ENCODE measurements at places on chromosomes 4 and X. TPM values are rescaled to one million over a fixed set of nuclear protein-coding genes. Genes with fewer than 3 reads are reported as not detected.

The BEND2 gene
- not detected for total RNA-seq

GRCh38 chrX:23783589-23784469 lies 856 bp downstream of the SAT1 start:
- peak overlapping the region; percentile 88 for H3K4me3 ChIP-seq
- DNase-seq: no peak
- peaks cover 30% of the 10 kb centered on the region for H3K36me3 ChIP-seq
- H3K4me1 ChIP-seq: peaks cover 37% of the 10 kb centered on the region
- H3K27me3 ChIP-seq: no peaks in the 10 kb centered on the region

- H3K27ac ChIP-seq: no peak overlapping the region
- no peak overlapping the region for H3K4me3 ChIP-seq
- H3K27me3 ChIP-seq: no peaks in the 10 kb centered on the region
- no peaks in the 10 kb centered on the region for H3K4me1 ChIP-seq
- no peak for DNase-seq
Measured at GRCh38 chr4:181693517-181693916, 549.7 kb upstream of the TENM3 start.

- H3K36me3 ChIP-seq: no peaks in the 10 kb centered on the region
- H3K27ac ChIP-seq: no peak overlapping the region
- H3K4me1 ChIP-seq: no peaks in the 10 kb centered on the region
Measured at GRCh38 chrX:44157858-44158257, 184.7 kb upstream of the NDP start.

DNA sequence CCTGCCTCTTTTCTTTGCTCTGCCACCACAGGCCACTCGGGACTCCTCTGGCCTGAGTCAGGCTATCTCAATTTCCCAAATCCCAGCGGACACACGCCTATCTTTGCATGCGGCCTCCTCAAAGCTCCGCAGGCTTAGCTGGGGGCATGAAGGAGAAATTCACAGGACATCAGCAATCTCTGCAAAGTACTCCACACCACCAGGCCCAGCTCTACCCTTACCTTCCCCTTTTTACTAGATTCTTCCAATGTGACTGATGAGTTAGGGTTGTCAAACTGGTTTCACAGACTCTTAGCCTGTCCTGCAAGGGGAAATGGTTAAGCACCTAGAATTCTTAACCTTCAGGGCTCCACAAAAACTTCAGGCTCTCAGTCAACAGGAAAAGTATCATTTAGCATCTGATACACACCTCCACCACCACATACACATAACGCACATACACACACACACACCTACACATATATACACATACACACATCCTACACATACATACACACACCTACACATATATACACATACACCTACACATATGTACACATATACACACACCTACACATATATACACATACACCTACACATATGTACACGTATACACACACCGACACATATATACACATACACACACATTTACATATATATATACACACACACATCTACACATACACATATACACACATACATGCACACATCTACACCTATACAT lies 349.1 kb downstream of the ANK2 start:
- DNase-seq: no peak
- H3K27me3 ChIP-seq: peaks cover 4% of the 10 kb centered on the region
- H3K27ac ChIP-seq: no peak overlapping the region

The HPSE gene
- total RNA-seq: 5.5 TPM

The PARM1 gene
- 0.07 TPM for total RNA-seq

GRCh38 chr4:955931-956381 lies 17.4 kb downstream of the DGKQ start:
- no peaks in the 10 kb centered on the region for H3K27me3 ChIP-seq
- no peaks in the 10 kb centered on the region for H3K4me1 ChIP-seq
- no peak for DNase-seq

DNA sequence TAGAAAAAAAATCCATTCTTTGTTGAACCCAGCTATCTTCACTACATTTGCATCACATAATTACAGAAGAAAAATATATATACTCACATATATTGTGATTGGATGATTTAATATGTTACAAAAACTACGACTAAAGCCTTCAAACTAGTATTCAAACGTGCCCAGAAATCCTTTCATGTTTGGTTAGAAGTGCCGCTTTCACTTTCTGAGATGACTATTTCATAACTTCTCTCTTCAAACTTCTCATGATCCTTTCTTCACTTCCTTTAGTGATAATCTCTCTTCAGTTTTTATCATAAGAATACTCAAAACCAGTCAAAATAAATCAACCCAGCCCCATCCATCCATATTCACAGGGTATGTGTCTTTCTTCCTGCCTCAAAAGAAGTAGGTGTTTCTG lies 50.8 kb upstream of the NAF1 start:
- no peak overlapping the region for H3K27ac ChIP-seq
- peaks cover 8% of the 10 kb centered on the region for H3K27me3 ChIP-seq
- H3K4me3 ChIP-seq: no peak overlapping the region
- H3K36me3 ChIP-seq: no peaks in the 10 kb centered on the region
- H3K4me1 ChIP-seq: no peaks in the 10 kb centered on the region

The PDE5A gene
- 0.32 TPM for total RNA-seq

Measured in activated CD8-positive, alpha-beta T cell treated with anti-CD3 and anti-CD28 coated beads for 36 hours (primary cell).